Gastrocnemius medialis (tissue), 4 donors: ENCODE measurements at places on chromosomes 4 and X.

DNA sequence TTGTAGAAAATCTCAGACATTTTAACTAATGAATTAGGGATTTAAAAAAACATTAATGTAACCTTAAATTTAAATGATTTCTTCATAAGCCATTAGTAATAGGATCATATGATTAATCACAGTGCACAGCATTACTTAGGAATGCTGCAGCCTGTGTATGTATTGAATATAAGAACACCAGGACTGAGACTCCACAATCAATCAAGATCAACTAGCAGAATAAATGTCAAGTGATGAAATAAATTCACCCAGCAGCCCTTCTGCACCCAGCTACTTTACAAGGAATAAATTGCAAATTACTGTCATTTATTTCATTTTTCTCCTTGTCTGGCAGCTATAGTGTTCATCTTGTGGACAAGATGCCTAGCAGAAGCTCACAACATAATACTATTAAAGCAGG, 46.5 kb downstream of the NEIL3 start:
- DNase-seq: no peak

GRCh38 chrX:63686878-63687714, 97.9 kb downstream of the ARHGEF9 start:
- no peak for DNase-seq

DNA sequence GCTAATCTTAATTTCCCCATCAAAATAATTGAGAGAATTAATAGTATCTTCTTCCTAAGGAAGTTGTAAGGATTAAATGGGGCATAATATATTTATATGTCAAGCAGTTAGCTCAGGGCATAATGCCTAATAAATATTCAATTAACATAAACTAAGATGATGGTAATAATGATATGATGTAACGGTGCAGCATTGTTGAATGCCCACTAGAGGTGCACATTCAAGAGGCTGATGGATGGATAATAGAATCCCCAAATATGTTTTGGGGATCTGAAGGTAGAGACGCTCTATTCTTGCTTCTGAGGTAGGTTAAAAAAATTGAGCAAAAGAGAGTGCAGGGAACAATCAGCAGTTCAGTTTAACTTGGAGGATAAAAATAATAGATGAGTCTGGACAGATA, 37.1 kb downstream of the ATOH1 start:
- no peak for DNase-seq

DNA sequence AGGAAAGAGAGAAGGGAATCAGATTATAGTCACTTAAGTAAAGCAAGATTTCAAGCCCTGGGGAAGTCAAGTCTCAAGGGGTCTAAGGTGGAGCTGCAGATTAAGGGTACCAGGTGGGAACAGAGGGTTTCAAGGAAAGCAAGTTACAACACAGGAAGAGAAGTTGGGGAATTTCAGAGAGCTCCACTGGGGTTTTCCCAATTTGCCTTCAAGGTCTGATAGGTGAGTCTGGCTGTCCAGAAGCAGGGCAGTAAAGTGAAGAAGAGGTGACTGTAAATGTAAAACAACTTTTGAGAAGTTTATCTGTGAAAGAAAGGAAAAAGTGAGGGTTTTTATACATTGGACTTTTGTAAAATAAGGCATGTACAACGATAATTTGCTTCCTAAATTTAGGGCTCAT, 37.1 kb upstream of the TRPC3 start:
- no peak for DNase-seq

DNA sequence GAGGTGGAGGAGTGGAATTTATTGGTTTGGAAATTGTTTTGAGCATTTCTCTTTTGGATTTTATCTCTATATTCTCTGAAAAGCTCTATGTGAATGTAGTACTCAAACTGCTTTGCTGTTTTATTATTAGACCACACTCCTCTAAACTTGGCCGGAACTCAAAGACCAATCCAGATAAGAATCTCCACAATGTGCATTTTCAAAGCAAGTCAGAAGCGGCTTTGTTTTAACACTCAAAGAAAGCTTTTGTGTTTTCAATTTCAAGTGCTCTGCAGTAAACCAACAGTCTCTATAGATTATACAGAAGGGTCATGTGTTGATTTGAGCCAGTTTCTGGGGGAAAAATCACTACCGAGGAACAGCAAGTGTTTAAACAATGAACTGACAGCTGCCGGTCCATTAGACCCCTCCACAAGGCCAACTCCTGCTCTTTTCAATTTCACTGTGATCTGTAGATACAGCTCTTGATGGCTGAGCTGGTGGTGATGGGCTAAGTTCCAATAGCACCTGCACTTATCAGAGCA, 79.4 kb downstream of the FTHL17 start:
- DNase-seq: no peak

- DNase-seq: no peak
Measured at GRCh38 chr4:31391976-31392375, 671.8 kb downstream of the PCDH7 start.
